ENCODE measurements at places on chromosomes 5 and 9.

- DNase-seq: no peak
Measured at GRCh38 chr5:65446682-65447081, 35.0 kb downstream of the ADAMTS6 start.

GRCh38 chr9:98927724-98928123 lies 16.0 kb upstream of the COL15A1 start:
- no peak for DNase-seq

DNA sequence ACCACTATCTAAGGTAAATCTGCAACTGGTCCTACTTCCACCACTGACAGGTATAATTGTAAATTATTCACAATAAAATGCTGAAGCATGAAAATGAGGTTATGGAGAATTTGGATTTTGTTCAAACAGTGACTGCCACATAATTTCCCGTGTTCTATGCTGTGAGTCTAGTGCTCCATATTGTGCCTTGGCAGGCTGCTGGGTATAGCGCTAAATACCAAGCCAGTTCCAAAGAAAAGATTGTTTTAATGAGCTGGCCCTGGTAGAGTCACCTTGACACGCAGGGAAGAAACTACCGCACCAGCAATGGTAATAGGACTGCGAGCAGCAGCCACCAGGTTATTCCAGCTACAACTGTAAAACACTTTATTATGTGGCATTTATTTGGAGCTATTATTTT lies 30.4 kb downstream of the PSMB7 start:
- no peak for DNase-seq

DNA sequence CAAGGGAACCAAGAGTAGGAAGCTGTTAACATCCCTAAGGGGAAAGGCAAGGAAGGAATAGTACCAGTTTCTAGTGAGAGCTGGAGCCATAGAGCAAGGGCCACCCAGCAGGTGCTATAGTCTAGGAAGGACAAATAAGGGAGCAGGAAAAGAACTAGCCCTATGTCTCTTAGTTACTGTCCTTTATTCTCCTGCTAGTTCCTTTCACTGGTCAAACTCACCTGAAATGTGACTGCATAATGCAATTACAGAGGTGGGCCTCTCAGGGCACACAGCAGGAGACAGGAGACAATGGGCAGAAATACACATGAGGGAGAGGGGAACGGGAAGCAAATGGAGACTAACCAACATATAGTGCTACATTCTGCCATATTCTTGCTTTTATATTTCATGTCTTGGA lies 26.7 kb upstream of the FRMPD1 start:
- DNase-seq: no peak

GRCh38 chr9:82490019-82490499 lies 501.5 kb downstream of the SPATA31D1 start:
- DNase-seq: no peak

DNA sequence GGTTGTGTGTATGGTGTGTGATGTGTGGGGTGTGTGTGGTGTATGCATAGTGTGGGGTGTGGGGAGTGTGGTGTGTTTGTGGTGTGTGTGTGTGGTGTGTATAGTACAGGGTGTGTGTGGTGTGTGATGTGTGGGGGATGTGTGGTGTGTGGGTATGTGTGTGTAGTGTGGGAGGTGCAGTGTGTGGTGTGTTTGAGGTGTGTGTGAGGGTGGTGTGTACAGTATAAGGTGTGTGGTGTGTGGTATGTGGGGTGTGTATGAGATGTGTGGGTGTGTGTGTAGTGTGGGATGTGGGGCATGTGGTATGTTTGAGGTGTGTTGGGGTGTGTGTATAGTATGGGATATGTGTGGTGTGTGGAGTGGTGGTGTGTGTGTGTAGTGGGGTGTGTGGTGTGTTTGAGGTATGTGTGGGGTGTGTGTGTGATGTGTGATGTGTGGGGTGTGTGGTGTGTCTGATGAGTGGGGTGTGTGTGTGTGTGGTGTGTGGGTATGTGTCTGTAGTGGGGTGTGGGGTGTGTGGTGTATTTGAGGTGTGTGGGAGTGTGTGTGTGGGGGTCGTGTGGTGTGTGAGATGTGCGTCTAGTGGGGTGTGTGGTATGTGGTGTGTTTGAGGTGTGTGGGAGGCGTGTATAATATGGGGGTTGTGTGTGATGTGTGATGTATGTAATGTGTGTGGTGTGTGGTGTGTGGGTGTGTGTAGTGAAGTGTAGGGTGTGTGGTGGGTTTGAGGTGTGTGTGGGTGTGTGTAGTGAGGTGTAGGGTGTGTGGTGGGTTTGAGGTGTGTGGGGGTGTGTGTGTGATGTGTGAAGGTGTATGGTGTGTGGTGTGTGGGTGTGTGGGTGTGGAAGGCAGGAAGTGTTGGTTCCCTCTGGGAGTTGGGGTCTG lies 8.6 kb downstream of the ECSCR start:
- DNase-seq: peak; percentile 23

DNA sequence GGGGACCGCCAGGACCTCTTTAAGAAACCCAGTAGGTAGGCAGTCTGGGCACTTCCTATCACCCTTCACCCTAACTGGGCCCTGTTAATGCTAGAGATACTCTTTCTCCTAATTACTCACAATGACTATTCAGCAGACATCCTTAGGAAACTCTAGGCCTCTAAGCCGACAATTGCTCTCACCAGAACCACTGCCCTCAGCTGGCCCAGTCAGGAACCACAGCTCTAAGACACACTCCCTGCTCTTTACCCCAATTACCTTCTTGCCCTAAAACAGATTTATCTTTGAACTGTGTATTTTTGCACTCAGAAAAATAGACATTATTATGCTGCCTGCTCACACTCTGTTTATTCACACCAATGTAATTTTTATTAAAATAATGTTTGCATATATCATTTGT lies 432.6 kb upstream of the SLC30A5 start:
- DNase-seq: no peak

DNA sequence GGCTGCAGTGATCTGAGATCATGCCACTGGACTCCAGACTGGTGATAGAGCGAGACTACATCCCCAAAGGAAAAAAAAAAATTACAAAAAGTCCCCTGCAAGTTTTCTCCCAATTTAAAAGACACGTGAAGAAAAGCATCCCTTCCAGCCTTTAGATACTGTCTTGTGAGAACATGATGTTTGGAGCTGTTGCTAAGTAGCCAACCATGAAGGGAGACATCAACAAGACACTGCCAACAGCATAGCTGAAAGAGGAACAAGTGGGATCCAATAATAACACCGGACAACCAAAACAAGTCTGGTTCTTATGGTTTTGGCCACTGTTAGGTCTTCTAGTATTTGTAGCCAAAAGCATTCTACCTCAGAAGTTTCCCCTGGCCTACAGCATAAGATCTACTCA lies 118.9 kb upstream of the CCDC180 start:
- no peak for DNase-seq

DNA sequence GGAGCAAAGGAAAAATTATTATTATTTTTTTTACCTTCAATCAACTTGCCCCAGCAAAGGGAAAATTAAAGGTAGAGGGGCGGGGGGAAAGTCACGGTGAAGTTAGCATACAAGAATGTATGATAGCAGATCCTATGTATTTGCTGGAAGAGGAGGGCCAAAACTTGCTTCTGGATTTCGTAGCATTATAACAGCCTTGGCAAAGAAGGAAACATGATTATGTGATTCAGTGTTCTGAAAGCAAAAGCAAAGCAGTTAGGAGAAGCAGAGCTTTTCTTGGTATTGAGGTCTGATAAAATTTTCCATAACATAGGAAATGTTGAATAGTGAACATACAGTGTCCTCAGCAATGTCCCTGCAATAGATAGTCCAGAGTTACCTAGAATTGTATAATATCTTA lies 32.4 kb downstream of the MAST4 start:
- DNase-seq: no peak

GRCh38 chr5:97877588-97877987 lies 694.5 kb upstream of the RIOK2 start:
- no peak for DNase-seq

DNA sequence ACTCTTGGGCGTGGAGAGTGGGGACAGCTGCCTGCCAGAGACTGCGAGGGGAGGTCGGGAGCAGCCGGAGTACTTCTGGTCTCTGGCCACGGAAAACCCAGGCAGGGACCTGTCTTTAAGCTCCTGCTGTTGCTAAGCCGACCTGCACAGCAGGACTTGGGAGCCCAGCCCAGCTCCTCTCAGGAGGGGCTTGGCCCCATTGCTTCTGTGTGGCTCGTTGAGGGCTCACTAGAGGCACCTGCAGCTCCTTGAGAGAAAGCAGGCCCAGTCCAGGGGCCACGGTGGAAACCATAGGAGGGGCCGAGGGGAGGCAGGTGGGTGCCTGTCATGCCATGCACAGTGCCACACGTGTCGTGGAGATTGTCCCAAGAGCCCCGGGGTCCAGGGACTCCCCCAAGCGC lies 3.3 kb upstream of the LCN2 start:
- DNase-seq: no peak

DNA sequence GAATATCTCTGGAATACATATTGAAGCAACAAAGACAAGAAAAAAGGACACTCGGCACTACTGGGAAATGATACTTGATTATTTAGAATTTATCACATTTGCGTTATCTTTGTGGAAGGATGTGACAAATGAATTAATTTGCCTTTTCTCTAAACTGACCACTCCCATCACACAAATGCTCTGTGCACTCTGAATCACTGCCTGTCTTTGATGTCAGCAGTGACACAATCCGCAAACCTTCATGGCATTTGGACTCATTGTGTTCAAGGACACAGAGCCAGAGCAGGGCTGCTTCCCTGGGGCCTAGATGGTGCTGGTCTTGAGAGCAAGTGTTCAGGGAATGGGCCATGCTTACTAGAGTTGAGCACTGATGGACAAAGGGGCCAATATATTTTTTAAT lies 4.9 kb upstream of the KIF4B start:
- DNase-seq: no peak

- DNase-seq: no peak
Measured at GRCh38 chr5:54388811-54389210, 66.7 kb upstream of the HSPB3 start.

DNA sequence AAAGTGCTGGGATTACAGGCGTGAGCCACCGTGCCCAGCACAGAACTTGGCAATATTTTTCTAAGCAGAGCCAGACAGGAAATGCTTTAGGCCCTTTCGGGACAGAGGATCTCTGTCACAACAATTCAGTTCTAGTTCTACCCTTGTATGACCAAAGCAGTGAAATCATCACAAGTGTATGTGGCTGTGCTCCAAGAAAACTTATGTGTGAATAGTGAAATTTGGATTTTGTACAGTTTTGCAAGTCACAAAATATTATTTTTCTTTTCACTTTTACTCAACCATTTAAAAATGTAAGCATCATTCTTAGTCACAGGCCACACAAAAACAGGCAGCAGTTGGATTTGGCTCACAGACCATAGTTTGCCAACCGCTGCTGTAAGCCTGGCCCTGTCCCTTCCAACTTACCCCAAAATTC lies 20.4 kb upstream of the PRUNE2 start:
- no peak for DNase-seq

DNA sequence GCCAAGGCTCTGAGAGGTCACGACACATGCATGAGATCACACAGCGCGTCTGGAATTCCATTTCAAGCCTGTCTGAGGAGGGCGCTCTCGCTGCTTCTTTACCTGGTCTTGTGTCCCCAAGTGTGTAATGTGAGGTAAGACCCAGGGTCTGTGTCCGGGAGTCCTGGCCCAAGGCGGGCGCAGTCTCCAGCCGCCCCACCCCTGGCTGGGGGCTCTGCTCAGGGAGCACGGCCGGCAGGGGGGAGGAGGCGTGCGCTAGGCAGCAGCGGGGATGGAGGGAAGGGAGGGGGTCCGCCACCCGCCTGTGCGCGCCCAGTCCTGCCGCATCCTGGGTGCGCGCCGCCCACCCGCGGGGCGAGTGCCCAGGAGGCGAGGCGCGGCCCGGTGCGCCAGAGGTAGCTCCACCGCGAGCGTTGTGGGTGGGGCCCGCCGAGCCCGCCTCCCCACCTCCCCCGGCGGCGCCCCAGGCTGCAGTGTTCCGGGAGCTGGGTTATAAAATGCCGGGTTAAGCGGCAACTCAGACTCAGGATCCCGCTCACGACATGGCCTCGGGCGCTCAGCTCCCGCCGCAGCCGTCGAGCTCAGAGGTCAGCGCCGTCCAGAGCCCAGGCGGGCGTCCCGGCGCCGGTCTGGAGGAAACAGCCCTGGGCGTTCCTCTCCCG lies at the start of gene CCNI2:
TSS of gene CCNI2 (plus strand) at position 473 of the 662 bp plus-strand sequence. CDS start at position 543, 70 bp downstream.
- DNase-seq: no peak

GRCh38 chr5:150143350-150144245 lies 12.0 kb downstream of the PDGFRB start:
- DNase-seq: no peak

DNA sequence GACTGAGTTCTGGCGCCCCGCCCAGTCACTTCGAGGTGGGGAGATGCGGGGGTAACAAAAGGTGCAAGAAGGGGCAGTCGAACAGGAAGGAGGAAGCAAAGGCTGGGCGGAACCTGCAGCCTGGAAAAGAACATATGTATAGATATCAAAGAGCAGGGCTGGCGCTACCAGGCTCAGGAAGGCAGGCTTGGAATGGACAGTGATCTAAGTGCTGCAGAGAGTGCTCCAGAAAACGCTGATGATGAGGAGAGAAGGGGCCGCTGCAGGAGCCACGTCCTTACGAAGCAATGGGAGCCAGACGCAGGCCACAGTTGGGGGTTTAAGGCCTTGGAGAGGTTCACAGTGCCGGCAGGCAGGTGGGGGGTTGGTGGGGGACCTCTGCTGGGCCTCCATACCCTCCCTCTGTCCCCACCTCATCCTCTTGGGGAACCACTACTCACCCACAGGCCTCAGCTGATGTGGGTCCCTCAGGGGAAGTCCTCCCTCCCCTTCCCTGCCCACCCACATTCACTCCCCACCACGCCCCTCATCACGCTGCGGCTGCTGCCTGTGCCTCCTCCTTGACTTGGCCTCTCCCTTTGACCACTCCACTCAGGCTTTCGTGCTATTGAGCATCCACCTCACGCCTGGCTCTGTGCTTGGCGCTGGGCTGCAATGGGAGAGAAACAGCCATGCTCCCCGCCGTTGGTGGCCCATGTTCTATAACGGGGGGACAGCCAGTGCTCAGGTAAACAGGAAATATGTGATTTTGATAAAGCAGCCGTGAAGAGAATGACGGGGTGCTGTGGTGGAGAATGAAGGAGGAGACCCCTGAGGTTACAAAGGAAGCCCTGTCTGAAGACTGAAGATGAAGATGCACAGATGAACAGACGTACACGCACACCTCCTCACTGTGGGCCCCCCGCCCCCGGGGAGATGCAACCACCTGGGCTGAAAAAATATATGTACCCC lies 40.5 kb upstream of the RPL26L1 start:
- DNase-seq: no peak

GRCh38 chr5:34059977-34060376 lies 17.0 kb upstream of the C1QTNF3 start:
- DNase-seq: no peak

DNA sequence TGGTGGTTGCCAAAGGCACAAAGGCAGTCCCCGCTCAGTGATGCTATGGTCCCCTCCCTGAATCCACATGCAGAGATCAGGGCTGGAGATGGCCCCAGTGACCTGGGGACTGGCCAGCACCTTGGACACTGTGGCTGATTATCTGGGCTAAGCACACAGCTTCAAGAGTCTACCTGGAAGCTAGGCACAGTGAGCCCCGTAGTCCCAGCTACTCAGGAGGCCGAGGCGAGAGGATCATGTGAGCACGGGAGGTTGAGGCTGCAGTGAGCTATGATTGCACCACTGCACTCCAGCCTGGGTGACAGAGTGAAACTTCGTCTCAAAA lies 8.3 kb upstream of the SCGB3A1 start:
- DNase-seq: no peak

Measured in stimulated activated naive B cell treated with anti-CD40 and anti-IgM and Interleukin-4, amounts not matched to agents 10 μg/mL and 1 μg/mL and 100 μg/mL, for 72 hours (primary cell).